Astrocyte of the hippocampus (primary cell): ENCODE measurements at places on chromosomes 4 and X.
A peak's percentile ranks its signal among the peaks of the same experiment; 100 is the strongest.

- no peak for DNase-seq
Measured at GRCh38 chr4:88991746-88992145, 65.2 kb downstream of the FAM13A start.

GRCh38 chrX:71536285-71536684 lies 3.4 kb downstream of the OGT start:
- peak; percentile 1 for DNase-seq

- DNase-seq: no peak
Measured at GRCh38 chrX:24874604-24875247, 141.0 kb downstream of the ARX start.

GRCh38 chr4:11480683-11481082 lies 52.0 kb upstream of the HS3ST1 start:
- no peak for DNase-seq

- no peak for DNase-seq
Measured at GRCh38 chr4:173675446-173675845, 145.4 kb upstream of the HAND2 start.

DNA sequence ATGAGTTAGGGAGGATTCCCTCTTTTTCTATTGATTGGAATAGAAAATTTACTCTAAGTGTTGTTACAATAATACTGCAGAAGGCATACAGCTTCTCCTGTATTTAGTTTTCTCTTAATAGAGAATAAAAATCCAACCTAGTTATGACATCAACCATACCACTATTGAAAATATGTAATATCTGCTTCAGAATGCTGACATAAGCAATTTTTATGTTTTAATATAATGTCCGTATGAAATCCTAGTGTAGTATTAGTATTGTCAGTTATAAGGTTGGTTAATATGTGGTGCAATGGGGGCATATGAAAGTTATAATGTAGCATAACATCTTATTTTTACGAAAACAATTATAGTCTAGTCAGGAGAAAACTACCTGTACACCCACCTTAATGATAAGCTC lies 68.2 kb downstream of the HEPH start:
- DNase-seq: no peak

GRCh38 chr4:37847311-37847884 lies 20.9 kb downstream of the PGM2 start:
- DNase-seq: peak; percentile 22

DNA sequence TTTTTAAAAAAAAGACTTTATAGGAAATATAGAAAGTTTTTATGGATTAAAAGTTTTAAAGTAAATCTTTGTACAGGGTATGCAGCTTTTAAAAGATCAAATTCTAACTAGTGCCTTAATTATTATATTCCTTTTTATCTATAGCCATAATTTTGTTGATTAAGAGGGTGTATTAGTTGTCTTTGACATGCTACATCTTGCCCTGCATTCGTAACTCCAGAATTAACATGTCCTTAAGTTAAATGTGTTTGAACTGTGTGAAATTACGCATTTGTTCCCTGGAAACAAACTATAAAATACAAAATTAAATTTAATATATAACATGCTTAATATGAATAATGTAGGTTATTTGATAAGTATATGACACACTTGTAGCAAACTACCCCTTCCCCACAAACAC lies 66.3 kb downstream of the PTPN13 start:
- DNase-seq: no peak

GRCh38 chr4:144732584-144733428 lies 86.8 kb downstream of the HHIP start:
- peak; percentile 47 for DNase-seq

DNA sequence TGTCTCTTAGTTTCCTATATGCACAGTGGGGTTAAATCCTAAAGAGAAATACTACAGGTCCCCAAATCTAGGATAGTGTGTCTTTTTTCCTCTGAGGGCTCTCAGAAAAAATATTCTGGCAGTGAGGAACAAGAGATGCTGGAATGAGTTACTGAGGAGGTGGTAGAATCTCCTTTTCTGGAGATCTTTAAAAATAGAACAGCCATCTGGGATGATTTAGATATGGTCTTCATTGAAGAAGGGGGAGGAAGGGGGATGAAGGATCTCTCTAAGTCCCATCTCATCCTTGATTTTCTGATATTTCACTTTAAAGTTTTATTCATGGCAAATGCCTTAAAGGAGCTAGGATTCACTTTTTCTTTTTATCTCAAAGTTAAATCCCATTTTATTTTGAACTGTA lies 235.0 kb downstream of the MAML3 start:
- DNase-seq: no peak

- DNase-seq: no peak
Measured at GRCh38 chr4:112807083-112807482, 170.1 kb downstream of the LARP7 start.

DNA sequence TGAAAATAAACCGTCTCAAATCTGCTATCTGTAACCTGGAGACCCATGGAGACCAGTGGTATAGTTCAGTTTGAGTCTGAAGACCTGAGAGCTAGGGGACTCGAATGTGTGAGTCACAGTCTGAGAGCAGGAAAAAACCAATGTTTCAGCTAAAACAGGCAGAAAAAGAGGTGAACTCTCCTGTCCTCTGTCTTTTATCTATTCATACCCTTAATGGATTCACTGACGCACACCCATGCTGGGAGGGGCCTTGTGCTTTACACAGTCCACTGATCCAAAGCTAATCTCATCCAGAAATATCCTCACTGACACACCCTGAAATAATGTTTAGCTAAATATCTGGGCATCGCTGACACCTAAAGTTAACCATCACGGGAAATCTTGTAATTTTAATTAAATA lies 297.9 kb downstream of the GPM6A start:
- peak; percentile 18 for DNase-seq

GRCh38 chr4:175891851-175892250 lies 79.8 kb upstream of the GPM6A start:
- peak; percentile 58 for DNase-seq

GRCh38 chr4:185838514-185839193 lies 26.7 kb upstream of the SORBS2 start:
- no peak for DNase-seq

- DNase-seq: no peak
Measured at GRCh38 chr4:165784672-165785071, 88.4 kb upstream of the TLL1 start.

DNA sequence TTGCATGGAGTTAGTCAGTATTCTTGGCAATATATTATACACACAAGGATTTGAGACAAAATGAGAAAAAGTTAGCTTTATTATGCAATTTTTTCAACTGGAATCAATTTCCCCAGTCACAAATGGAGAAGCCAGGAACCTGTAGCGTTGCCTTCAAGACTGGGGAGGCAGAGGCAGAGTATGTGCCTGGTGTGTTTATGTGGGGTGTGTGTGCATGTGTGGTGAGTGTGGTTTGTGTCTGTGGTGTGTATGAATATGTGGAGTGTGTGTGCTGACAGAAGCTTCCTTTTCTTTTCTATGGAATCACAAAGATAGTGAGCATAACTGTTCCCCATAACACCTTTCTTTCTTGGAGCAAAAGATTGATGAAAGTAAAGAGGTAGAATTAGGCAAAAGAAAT lies 37.0 kb downstream of the TNIP3 start:
- DNase-seq: no peak
